Endodermal cell (in vitro differentiated cells): ENCODE measurements at places on chromosomes 7 and 10. TPM values are rescaled to one million over a fixed set of nuclear protein-coding genes. Genes with fewer than 3 reads are reported as not detected.

The GBX1 gene
- 0.45 TPM in 1 of 3 replicates, not detected in the others for total RNA-seq

The INHBA gene
- not detected in 3 replicates for total RNA-seq

The ZCWPW1 gene
- 1.9 and 2.0 TPM in 2 replicates for total RNA-seq

The UNCX gene
- not detected in 3 replicates for total RNA-seq

GRCh38 chr7:36712015-36712414 lies 12.3 kb downstream of the AOAH start:
- H3K4me1 ChIP-seq = no peaks in the 10 kb centered on the region
- H3K27ac ChIP-seq = no peak overlapping the region
- no peaks in the 10 kb centered on the region for H3K27me3 ChIP-seq
